Progenitor cell of endocrine pancreas (in vitro differentiated cells): ENCODE measurements at places on chromosomes 7 and 10. TPM values are rescaled to one million over a fixed set of nuclear protein-coding genes. Genes with fewer than 3 reads are reported as not detected.
A peak's percentile ranks its signal among the peaks of the same experiment; 100 is the strongest.

DNA sequence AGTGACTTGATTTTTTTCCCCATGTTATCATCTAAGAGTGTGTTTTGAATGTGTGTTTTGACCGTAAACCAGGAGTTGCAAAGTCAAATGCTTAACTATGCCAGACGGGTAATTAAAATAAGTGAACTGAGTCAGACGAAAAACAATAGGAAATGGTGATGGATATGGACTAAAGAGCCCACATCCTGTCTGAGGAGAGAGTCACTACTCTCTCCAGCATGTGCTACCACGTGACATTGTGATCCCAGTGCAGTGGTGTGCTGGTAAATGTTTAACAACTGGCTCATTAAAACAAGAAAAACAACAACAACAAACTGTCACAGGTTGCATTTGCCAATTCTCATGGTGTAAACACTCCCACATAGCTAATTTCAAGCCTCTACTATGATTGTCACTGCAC is 164.3 kb downstream of the SUGCT start:
- DNase-seq: no peak
- no peak overlapping the region for H3K4me3 ChIP-seq
- no peaks in the 10 kb centered on the region for H3K27me3 ChIP-seq

GRCh38 chr7:123327661-123328060 is 127.9 kb upstream of the SLC13A1 start:
- H3K4me1 ChIP-seq: no peaks in the 10 kb centered on the region
- no peaks in the 10 kb centered on the region for H3K36me3 ChIP-seq
- H3K4me3 ChIP-seq: no peak overlapping the region
- no peaks in the 10 kb centered on the region for H3K27me3 ChIP-seq
- H3K27ac ChIP-seq: no peak overlapping the region

- no peak overlapping the region for H3K27ac ChIP-seq
- peaks cover 6% of the 10 kb centered on the region for H3K4me1 ChIP-seq
- H3K27me3 ChIP-seq: no peaks in the 10 kb centered on the region
- no peak overlapping the region for H3K4me3 ChIP-seq
These were observed 214.0 kb upstream of the TMEM72 start for GRCh38 chr10:44697116-44697515.

GRCh38 chr7:57867884-57868701 is 418.1 kb downstream of the ZNF716 start:
- no peaks in the 10 kb centered on the region for H3K4me1 ChIP-seq
- no peaks in the 10 kb centered on the region for H3K27me3 ChIP-seq
- peaks cover 4% of the 10 kb centered on the region for H3K36me3 ChIP-seq

GRCh38 chr10:69475433-69475830 is 24.2 kb downstream of the TSPAN15 start:
- no peaks in the 10 kb centered on the region for H3K36me3 ChIP-seq
- no peak overlapping the region for H3K4me3 ChIP-seq
- DNase-seq: no peak

DNA sequence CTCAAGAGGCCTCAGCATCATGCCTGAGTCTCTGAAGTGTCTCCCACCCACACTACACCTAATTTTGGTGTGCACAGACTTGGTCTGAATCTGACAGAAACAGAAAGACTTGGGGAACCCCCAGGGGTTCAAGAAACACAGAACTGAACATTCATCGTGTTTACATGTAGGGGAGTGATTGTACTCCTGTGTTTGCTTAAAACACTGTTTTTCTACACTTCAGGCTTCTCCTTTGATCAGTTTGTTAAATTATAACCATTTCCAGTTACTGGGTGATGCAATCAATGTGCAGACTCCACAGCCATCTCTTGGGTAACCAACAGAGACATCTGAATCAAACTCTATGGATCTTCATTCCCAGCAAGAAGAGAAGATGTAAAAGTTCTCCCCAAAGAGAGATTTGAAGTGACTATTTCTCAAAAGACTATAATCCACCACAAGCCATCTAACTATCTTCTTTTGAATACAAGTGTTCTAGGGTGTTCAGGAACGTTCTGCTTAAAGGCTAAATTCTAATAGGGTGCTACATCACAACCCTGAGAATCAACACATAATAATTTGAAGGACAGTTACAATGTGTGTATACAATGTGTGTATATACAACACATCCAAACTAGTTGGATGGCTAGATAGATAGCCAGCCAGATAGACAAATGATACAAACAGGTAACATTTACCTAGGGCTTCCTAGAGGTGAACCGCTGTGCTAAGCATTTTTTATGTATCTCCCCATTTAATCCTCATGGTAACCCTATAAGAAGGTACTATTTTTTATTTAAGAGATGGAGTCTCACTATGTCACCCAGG is 34.2 kb downstream of the DNAJC12 start:
- DNase-seq: no peak
- no peak overlapping the region for H3K4me3 ChIP-seq
- no peaks in the 10 kb centered on the region for H3K36me3 ChIP-seq
- peaks cover 22% of the 10 kb centered on the region for H3K4me1 ChIP-seq
- peak overlapping the region; percentile 64 for H3K27ac ChIP-seq

GRCh38 chr7:158030566-158030965 is 557.1 kb downstream of the PTPRN2 start:
- DNase-seq: no peak
- H3K27ac ChIP-seq: no peak overlapping the region
- peaks cover 29% of the 10 kb centered on the region for H3K4me1 ChIP-seq

DNA sequence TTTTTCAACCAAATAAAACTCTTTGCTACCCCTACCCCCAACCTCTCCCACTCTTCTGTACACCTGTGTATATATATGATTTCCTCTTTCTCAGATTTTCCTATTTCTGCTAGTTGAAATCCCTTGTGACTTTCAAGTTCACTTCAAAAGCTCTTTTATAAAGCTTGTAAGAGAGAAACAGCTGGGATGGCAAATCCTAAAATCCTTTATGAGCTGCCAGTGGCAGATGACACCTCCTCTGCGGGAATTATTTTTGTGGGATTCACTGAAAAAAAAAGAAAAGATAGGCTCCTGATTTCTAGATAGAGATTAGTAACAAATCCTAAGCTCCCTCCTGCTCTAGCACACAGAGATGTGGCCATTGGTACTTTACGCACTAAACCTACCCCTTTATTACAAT is 92.9 kb downstream of the AHR start:
- H3K27ac ChIP-seq: no peak overlapping the region
- H3K4me1 ChIP-seq: no peaks in the 10 kb centered on the region
- peaks cover 8% of the 10 kb centered on the region for H3K36me3 ChIP-seq
- no peaks in the 10 kb centered on the region for H3K27me3 ChIP-seq
- no peak overlapping the region for H3K4me3 ChIP-seq

DNA sequence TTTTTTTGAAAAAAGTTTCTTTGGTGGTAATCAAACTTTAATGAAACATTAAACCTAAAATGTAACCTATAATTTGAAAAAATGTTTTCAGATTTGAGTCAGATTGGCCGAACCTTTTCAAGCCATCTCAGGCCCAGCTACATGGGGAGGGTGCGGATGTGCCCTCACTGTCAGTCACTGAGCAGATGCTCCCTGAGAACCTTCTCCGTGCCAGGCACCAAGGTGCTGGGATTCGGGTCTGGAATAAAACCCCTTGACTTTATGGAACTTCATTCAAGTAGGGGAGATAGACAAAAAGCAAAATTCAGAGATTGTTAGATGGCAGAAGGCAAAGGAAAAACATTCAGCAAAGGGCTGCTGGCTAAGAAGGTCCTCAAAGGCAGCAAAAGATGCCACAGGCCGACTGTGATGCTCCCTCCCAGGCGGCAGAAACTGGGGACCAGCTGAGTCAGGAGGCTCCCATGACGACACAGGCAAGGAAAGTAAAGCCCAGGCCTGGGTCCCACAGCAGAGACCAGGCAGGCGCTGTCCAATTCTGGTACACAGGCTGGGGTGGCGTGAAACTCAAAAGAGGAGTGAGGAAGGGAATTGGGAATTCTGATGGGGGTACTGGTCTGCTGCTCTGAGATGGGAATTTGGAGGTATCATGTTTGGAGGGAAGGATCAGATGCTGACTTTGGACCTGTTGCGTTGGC is 82.2 kb upstream of the DDC start:
- H3K4me3 ChIP-seq: no peak overlapping the region
- H3K27me3 ChIP-seq: no peaks in the 10 kb centered on the region
- DNase-seq: no peak
- H3K36me3 ChIP-seq: peaks cover 23% of the 10 kb centered on the region

The ANKRD1 gene
- total RNA-seq: 48.1 and 61.8 TPM in 2 replicates

The TRPV6 gene
- 5.7 and 6.2 TPM in 2 replicates for total RNA-seq
